ENCODE measurements at places on chromosomes 11 and 22.

DNA sequence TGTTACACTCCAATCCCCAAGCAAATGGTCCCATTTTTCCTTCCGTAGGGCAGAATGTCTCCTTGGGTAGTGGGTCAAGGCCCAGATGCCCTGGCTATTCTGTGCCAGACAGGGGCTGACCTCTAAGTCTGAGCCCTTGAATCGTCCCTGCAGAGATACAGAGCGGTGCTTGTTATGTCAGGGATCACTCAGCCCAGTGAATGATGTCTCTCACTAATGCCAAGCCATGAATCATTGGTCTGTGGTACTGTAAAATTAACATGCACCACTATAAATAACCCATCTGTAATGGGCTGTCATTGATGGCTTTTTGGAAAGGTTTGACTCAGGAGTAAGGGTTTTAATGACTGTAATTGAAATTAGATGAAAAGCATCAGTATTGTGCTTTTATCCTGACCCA lies 35.3 kb upstream of the KIRREL3 start:
- no peak for DNase-seq

DNA sequence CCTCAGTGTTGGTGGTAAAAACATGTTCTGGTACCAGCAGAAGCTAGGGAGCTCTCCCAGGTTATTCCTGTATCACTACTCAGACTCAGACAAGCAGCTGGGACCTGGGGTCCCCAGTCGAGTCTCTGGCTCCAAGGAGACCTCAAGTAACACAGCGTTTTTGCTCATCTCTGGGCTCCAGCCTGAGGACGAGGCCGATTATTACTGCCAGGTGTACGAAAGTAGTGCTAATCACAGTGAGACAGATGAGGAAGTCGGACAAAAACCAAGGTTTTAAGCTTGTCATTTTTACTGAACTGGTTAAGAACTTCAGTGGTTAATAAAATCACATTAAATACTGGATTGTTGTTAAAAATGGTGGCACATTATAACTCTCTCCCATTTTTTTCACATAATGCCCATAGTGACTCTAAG lies 42.6 kb upstream of the VPREB1 start:
- DNase-seq = no peak

DNA sequence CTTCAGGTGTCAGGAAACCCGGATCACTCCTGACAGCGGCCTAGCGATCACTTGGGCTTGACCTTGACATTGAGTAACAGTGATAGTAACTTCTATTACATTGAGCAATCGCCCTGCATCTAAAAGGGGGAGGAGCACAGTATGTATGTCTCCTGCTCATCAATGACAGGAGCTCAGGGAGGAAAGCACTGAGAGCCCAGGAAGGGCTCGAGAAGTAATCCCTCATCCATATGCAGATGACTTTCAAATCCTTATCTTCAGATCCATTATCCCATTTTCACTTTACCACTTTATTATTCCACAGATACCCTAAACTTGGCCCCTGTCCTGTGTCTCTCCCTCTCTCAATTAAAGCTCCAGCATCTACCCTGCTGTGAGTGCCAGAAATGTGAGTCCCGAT lies 47.8 kb downstream of the ABTB2 start:
- DNase-seq = no peak

- DNase-seq = no peak
These were observed 22.5 kb downstream of the DRD4 start for GRCh38 chr11:659532-660085.

GRCh38 chr11:64608046-64608445 lies 17.0 kb downstream of the SLC22A12 start:
- DNase-seq = no peak

GRCh38 chr22:45896153-45896951 lies 80.6 kb downstream of the WNT7B start:
- DNase-seq = no peak

DNA sequence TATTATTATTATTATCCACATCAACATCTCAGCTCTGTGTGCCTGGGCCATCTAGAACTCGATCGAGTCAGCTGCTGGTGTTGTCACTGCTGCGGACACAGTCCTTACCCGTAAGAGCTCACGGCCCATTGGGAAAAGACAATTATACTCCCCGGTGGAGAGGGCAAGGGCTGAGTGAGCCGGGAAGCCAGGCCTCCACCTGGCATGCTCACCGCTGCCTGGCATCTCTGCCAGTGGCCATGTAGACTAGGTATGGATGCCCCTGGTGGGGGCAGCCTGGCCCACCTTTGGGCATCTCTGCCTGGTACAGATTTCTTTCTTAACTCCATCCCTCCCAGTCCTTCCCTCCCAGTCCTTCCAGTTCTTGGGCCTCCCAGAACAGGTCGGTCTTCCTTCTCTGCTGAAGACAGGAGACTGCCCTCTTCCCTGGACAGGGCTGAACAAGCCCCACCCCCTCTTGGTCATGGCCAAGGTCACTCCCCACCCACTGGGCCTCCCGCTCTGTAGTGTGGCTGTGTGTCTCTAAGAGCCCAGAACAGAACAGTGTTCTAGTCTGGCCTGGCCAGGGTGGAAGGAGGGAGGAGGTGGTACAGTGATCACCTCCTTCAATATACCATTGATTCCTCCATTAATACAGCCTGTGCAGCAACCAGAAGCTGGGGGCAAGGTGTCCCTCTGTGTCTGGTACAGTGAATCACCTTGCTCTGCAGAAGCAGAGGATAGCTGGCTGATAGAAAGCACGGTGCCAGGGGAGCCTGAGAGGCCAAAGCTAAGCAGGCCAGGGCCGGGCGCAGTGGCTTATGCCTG lies 57.7 kb downstream of the FLRT1 start:
- DNase-seq = no peak
